ENCODE measurements at places on chromosomes 13 and 19. TPM values are rescaled to one million over a fixed set of nuclear protein-coding genes. Genes with fewer than 3 reads are reported as not detected.

DNA sequence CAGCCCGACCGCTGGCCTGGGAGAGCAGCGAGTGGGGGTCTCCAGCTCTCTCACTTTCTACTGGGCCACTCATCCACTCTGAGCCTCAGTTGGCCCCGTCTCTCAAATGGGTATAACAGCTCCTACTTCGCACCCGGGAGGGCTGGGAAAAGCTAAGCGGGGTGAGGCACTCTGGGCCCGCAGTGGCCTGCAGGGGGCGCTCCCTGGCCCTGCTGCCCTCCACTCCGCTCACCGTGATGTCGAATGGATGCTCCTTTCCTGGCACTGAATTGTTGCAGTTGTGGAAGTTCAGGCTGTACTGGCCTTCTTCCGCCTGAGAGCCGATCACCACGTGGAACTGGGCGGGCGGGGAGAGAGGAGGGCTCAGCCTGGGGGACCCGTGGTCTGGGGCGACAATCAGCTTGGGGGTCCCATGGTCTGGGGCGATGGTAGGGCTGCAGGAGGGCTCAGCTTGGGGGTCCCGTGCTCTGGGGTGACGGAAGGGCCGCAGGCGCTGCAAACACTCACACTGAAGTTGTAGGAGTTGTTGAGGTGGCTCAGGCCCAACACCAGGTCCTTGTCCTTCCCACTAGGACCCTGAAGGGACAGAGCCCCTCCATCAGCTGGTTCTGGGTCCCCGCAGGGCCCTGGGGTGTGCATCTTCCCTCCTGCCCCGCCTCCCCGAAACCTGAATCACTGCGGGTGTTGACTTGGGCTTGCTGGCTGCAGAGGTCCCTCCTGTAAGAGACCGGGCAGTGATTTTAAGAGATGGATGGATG lies 3.9 kb downstream of the GPR108 start:
- no peak for DNase-seq

DNA sequence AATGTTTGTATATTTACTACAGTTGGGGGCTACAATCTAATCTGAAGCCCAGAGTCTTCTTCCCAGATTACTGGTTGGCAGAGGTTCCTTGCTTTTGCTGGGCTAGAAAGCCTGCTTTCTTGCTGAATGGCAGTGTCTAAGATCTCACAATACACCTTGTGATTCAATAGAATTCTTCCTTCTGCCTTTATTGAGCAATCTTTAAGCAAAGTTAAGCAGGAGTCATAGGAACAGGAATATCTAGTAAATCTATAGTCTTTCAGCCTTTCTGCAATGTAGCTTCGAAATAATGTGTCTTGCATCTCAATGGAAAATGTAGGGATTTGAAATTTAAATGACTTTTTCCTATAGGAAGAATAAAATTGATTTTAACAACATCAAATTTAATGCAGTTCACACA lies 346.1 kb downstream of the SLITRK1 start:
- DNase-seq: no peak

Gene GADD45B
- total RNA-seq: 414 TPM

Gene OR7D4
- total RNA-seq: not detected

DNA sequence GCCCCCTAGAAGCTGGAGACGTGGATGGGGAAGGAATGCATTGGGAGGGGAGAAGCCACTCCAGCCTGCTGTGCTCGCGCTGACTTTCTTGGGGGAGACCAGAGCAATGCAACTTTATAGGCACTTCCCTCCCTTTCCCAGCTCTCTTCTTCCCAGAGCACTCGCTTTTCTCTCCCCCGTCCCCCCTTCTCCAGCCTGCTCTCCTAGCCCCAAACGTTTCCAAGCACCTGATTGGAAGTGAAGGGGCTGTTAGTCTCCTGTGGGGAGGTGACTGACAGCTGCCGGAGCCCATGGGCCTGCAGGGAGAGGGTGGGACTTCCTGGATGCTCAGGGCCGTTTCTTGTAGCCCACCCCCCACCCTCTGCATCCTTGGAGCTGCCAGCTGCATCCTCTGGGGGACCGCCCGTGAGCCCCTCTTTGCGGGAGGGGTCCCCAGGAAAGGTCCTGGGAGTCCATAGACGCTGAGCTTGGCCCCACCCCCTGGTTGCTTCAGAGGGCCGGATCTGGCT lies 2.5 kb downstream of the HDGFL2 start:
- no peak for DNase-seq

Gene CXCL17
- 0.32 TPM for total RNA-seq

GRCh38 chr13:110116072-110116487 lies 190.9 kb downstream of the COL4A1 start:
- no peak for DNase-seq

DNA sequence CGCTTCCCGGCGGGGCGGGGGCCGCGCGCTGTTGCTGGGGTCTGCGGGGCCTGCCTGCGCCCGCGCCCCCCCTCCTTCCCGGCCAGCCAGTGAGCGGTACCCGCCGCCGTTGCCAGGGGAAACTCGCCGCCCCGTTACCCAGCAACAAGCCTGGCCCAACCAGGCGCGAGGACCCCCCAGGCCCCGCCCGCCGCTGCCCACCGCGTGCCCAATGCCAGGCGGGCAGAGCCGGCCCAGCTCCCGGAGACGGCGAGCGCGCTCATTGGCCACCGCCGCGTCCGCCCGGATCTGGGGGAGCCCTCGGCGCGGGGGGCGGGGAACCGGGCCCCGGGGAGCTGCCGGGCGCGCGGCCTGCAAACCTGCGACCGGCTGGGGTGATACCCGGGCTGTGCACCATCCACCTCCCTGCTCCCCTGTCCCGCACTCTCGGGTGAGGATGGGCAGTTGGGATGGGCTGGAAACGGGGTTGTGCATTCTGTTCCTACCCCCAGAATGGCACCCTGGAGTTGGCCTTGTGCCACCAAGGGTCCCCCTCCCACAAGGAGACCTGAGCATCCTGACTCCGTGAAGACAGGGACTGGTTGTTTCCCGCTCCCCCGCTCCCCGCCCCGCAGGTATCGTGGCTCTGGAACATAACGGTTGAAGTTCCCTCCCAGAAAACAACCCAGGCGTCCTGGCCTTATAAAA lies 8.8 kb upstream of the BBC3 start:
- peak; percentile 71 for DNase-seq

- no peak for DNase-seq
Measured at GRCh38 chr19:21569494-21569865, 64.1 kb downstream of the ZNF429 start.

DNA sequence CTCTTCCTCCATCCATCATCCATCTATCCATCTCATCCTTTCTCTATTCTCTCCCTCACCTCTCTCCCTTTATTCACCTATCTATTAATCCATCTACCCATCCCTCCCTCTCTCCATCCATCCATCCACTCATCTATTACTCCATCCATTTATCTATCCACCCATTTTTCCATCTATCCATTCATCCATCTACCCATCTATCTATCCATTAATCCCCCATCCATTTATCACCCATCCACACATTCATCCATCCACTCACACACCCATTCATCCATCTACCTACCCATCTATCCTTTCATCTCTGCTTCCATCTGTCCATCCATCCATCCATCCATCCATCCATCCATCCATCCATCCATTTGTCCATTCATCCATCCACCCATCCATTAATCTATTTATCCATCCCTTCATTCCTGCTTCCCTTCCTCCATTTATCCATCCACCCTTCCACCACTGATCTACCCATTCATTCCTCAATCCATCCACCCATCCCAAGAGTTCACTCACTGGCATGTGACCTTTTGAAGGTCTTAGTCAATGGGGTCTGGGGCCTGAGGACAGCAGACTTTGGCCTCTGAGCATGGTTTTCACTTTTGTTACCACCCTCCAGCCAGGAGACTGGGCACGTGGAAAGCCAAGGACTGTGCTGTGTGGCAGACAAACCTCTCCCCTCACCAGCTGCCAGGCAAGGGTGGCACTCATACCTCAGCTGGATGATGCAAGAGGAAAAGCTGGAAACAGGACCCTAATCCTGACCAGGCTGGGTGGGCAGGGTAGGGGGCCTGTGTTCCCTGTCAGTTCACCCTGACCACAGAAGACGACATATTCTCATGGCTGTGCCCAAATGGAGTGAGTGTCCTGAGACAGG lies 126.7 kb downstream of the URI1 start:
- peak; percentile 13 for DNase-seq

DNA sequence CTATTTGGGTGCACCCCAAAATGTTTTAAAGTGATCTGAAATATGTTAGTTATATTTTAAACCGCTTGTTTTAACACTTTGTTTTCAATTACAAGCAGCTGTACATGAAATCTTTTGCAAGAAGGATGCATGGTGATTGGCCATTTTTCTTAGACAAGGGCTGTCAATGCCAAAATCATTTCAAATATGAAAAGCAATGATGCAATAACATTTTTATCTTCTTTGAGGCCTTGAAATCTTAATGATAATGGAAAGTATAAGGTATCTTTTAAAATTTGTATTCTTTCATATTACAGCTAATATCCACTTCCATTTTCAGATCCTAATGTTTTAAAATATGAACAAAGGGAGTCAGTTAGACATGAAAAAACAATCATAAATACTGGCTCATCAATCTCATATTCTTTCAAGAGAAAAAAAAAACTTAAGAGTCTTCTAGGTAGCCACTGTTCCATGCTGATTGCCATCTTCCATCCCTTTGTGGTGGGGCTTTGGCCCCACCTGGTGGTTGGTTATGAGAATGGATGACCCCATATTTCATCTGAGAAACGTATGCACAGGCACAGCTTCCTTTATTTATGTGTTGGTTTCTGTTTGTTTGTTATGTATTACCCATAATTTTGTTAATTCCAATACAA lies 330.3 kb upstream of the MIR17HG start:
- DNase-seq: no peak

- DNase-seq: no peak
Measured at GRCh38 chr19:33048806-33049676, 15.6 kb downstream of the RHPN2 start.

DNA sequence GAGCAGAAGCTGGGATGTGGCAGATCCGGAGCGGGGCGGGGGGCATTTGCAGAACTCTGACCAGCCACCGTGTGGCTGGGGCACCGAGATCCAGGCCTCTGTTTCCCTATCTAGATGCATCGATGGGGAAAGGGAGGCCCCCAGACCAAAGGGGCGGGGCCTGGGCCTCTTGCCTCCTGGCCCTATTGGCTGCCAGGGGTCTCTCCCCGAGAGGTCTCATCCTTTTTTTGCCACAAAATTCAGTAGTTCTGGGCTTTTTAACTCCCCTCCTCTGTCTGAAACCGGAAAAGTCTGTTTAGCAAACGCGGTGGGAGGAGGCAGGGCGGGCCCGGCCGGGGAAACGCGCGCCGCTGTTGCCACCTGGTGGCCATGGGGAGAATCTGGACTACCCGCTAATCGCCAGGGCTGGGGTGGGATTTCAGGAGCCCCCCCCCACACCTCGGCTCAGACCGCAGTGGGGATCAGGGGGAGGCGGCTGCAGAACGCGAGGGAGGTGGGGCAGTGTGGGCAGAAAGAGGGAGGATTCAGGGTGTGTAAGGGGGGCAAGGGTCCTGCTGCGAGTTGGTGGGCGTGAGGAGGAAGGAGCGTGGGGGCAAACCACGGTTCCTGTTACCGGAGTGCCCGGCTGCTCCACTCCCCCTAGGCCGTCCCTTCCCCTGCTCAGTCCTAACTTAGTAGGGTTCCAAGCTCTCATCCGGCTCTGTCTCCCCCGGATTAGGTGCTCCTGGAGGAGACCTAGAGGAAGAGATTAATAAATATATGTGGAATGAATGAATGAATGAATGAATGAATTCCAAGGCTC lies 28.3 kb downstream of the IL12RB1 start:
- DNase-seq: peak; percentile 80

- DNase-seq: no peak
Measured at GRCh38 chr19:11100049-11100448, 10.8 kb downstream of the LDLR start.

Gene CEACAM3
- not detected for total RNA-seq

Gene TNNT1
- not detected for total RNA-seq

DNA sequence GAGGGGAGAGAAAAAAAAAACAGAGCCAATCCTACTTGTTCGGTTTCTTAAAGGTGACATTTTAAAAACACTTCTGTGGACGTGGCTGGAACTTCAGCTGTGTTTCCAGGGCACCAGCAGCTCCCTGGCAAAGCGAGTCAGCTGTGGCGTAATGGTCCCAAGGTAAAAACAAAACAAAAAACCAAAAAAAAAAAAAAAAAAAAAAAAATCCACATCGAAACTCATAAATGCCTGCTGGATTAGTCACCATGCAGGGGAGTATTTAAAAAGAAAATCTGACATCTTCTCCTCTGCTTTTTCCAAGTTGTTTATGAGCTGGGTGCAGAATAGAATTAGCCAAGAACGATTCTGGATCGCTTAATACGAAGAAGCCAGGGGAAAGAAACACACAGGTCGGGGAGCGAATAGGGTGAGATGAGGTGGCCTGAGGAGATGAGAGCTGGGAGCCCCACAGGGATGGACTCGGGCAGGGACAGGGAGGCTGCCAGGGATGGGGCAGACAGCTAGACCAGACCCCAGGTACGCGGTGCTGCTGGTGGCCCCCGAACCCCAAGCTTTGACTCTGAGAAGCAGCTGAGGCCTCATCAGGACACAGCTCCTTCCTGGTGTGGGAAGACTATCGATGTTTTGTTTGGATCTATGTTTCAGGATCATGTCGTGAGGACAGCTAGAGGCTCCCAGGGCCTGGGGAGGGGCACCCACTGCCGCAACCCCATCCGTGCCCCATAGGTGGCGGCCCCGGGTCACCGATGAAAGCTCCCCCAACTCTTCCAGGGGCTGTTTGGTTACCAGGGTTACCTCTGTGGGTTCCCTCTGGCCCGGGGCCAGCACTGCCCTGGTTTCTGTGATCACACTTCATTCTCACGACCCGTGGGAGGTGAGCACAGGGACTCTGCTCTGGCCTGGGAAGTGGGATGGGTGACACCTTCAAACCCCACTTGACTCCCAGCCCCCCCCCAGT lies 3.1 kb upstream of the CTXN1 start:
- DNase-seq: peak; percentile 84

Gene LHB
- not detected for total RNA-seq

- DNase-seq: no peak
Measured at GRCh38 chr13:102589301-102589822, 7.4 kb upstream of the TPP2 start.

DNA sequence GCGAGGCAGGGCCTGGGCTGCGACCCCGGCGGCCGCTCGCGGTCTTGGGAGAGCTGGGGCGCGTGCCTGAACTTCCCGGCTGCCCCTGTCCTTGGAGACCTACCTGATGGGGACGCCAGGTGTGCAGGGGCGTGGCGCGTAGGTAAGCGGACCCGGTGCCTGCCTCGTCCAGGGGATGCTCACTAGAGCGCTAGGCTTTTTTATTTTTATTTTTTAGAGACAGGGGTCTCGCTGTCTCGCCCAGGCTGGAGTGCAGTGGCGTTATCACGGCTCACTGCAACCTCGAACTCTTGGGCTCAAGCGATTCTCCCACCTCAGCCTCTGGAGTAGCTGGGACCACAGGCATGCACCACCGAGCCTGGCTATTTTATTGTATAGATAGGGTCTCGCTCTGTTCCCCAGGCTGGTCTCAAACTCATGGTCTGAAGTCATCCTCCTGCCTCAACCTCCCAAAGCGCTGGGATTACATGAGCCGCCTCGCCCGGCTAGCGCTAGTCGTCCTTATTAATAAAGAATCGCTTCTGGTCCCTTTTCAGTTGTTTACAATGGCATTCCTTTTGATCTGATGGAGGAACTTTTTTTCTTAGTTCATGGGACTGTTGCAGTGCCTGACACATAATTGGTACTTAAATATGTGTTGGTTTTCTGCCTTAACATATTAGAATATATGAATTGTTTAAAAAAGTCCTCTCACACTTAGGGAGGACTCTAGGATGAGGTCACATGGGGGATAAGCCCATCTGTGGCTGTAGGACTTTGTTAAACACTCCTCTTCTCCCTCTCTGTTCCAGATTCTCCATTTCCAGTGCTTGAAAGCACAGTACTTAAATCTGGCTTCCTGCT lies 812 bp downstream of the DPY19L3 start:
- no peak for DNase-seq

Gene CYP4F8
- not detected for total RNA-seq

Gene PRX
- 6.7 TPM for total RNA-seq

Gene RNF17
- total RNA-seq: not detected

- DNase-seq: peak; percentile 12
Measured at GRCh38 chr19:13430790-13431582, 75.3 kb downstream of the CACNA1A start.
